ENCODE measurements at places on chromosomes 2 and 18. TPM values are rescaled to one million over a fixed set of nuclear protein-coding genes. Genes with fewer than 3 reads are reported as not detected.

Gene SIX3
- total RNA-seq, result not detected

Gene ANKRD29
- not detected for total RNA-seq

Gene CCDC121
- 3.3 TPM for total RNA-seq

- no peaks in the 10 kb centered on the region for H3K4me1 ChIP-seq
- no peak overlapping the region for H3K4me3 ChIP-seq
- H3K27ac ChIP-seq, result no peak overlapping the region
- DNase-seq, result no peak
Measured at GRCh38 chr2:30714811-30715709, 92.2 kb downstream of the CAPN13 start.

DNA sequence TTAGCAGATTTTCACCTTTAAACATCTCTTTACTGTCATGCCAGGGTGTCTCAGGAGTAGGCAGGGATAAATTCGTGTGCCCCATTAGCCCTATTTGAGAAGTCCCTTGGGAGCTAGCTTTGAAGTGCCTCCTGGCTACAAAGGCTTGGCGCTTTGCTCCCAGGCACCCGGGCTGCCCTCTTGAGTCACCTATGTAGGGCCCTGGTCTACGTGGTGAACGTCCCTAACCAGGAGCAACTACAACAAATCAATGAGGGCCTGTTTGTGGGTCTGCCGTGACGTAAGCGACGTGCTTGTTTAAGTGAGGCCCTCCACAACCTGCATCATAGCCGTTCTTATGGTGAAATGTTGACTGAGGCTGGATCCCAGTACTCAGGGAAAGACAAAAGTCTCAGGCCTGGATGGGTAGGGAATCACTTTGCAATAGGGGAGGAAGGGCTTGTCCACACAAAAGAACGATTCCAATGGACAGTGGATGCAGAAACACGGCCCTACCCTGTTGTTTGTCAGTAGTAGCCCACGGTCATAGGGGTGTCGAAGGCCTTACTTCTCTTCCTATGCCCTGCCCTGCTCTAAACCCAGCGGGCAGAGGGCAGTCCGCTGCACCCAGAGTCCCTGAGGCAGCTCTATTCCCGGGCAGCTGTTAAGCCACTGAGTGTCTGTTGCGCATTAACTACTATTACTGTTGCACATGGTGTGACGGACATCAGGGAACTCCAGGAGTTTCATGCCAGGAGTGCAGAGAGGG is 93.9 kb downstream of the INHBB start:
- H3K36me3 ChIP-seq, result no peaks in the 10 kb centered on the region
- H3K27me3 ChIP-seq, result peaks cover 78% of the 10 kb centered on the region
- H3K27ac ChIP-seq, result no peak overlapping the region
- peaks cover 18% of the 10 kb centered on the region for H3K4me1 ChIP-seq
- H3K4me3 ChIP-seq, result no peak overlapping the region

- no peaks in the 10 kb centered on the region for H3K4me1 ChIP-seq
- no peak within 1 kb of the TSS for H3K4me3 ChIP-seq
- no peak for DNase-seq
- H3K36me3 ChIP-seq, result no peaks in the 10 kb centered on the region
- H3K27ac ChIP-seq, result no peak within 1 kb of the TSS
Measured at GRCh38 chr2:218607436-218608115, at the start of gene PLCD4. Gene PLCD4, plus strand, starts transcription at chr2:218607899. Its CDS starts 7,841 bp downstream, at chr2:218615740.

DNA sequence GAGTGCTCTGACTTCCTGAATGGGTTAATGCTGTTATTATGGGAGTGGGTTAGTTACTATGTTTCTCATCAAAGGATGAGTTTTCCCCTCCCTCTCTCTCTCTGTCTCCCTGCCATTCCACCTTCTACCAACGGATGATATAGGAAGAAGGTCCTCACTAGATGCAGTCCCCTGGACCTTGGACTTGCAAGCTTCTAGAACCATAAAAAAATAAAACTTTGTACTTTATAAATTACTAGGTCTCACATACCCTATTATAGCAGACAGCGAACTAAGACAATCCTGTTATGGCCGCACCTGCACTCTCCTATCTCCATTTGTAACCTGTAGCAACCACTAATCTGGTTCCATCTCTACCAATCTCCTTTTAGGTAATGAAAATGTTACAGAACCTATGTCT is 564.9 kb downstream of the CNTNAP5 start:
- H3K4me3 ChIP-seq, result no peak overlapping the region
- no peak overlapping the region for H3K27ac ChIP-seq
- H3K27me3 ChIP-seq, result no peaks in the 10 kb centered on the region
- no peaks in the 10 kb centered on the region for H3K4me1 ChIP-seq
- H3K36me3 ChIP-seq, result no peaks in the 10 kb centered on the region

DNA sequence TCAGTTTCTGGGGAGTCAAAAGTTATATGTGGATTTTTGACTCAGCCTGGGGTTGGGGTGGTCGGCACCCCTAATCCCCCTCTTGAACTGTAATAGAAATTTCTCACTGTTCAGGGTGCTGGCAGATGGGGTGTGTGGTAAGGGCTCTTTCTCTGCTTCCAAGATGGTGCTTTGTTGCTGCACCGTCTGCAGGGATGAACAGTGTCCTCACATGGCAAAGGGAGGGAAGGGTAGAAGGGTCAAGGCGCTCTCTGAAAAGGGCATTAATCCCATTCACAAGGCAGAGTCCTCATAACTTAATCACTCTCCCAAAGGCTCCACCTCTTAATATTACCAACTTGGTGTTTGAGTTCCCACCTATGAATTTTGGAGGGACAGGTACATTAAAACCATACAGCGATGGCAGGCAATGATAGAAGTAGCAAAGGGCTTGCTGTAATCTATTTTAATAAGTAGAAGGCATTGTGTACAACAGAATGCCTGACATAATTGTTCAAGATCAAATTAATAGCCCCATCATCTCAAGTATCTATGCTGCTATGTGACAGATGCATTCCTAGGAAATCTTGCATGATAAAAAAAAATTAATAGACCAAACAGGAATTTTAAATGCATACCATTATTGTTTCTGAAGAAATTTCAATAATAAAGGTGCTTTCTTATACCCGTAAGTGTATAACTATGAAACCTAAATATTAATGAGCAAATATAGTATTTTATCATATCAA is 28.1 kb downstream of the MMADHC start:
- no peaks in the 10 kb centered on the region for H3K36me3 ChIP-seq
- no peak overlapping the region for H3K27ac ChIP-seq
- no peak for DNase-seq
- H3K4me3 ChIP-seq, result no peak overlapping the region
- H3K27me3 ChIP-seq, result 0 out of 2 replicates have a peak, but pooled peaks cover 5% of the 10 kb centered on the region

DNA sequence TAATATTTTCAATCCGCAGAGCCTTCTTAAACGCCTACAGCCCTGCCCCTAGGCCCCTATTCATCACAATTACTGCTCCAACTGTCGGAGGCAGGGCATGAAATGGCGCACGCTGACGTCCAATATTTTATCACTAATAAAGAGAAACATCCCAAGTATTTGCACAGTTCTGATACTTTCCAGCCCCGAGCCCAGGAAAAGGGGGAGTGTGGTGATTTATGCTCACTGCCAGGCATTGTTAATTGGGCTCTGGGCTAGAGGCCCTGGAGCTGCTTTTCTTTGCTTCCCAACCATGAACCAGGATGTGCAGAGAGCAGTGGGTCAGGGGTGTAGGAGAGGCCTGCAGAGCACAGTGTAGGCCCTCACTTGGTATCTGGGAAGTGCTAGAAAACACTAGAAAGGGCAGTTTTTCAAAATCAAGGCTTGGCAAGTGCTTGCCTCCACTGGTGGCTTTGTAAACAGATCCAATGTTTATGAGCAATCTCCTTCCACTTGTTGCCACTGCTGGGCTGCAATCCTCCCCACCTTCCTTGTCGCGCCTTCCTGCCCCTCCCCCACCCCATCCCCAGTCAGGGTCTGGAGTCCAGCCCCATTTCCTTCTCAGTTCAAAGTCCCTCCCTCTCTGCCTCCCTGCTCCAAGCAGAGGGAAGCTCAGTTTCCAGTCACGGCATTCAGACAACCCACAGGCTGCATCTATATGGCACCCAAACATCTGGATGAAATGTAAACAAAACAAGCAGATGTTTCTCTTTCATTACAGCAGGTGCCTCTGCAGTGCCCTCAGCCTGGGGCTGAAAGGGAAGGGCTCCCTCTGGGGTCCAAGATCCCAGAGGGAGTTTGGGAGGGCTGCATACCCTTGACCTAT is 83.9 kb upstream of the PKDCC start:
- no peak for DNase-seq
- H3K4me3 ChIP-seq, result no peak overlapping the region
- peaks cover 26% of the 10 kb centered on the region for H3K27me3 ChIP-seq
- no peaks in the 10 kb centered on the region for H3K36me3 ChIP-seq

- no peak overlapping the region for H3K27ac ChIP-seq
- peaks cover 12% of the 10 kb centered on the region for H3K4me1 ChIP-seq
- peak overlapping the region; percentile 86 for H3K4me3 ChIP-seq
- no peaks in the 10 kb centered on the region for H3K36me3 ChIP-seq
Measured at GRCh38 chr2:97996679-97997078, 931 bp upstream of the TMEM131 start.

GRCh38 chr2:58702302-58702885 is 461.3 kb upstream of the FANCL start:
- H3K4me3 ChIP-seq, result no peak overlapping the region
- DNase-seq, result no peak
- no peaks in the 10 kb centered on the region for H3K27me3 ChIP-seq
- H3K4me1 ChIP-seq, result no peaks in the 10 kb centered on the region

Data from K562 (cell line).